ENCODE measurements at places on chromosomes 1 and 21.
A peak's percentile ranks its signal among the peaks of the same experiment; 100 is the strongest.

GRCh38 chr1:180982422-180982821 lies 40.2 kb downstream of the STX6 start:
- DNase-seq: no peak

DNA sequence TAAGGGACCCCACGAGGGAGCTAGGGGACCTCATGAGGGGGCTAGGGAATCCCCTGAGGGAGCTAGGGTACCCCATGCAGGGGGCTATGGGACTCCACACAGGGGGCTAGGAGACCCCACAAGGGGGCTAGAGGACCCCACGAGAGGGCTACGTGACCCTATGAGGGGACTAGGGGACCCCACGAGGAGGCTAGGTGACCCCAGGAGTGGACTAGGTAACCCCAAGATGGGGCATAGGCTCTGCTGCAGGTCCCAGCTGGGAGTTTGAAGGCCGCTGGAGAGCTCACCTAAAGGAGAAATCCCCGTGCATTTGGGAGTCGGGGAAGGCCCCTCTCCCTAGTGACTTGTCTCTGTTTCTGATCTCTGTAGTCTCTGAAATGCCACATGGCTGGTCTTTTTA lies 50.0 kb upstream of the DMRTB1 start:
- no peak for DNase-seq

DNA sequence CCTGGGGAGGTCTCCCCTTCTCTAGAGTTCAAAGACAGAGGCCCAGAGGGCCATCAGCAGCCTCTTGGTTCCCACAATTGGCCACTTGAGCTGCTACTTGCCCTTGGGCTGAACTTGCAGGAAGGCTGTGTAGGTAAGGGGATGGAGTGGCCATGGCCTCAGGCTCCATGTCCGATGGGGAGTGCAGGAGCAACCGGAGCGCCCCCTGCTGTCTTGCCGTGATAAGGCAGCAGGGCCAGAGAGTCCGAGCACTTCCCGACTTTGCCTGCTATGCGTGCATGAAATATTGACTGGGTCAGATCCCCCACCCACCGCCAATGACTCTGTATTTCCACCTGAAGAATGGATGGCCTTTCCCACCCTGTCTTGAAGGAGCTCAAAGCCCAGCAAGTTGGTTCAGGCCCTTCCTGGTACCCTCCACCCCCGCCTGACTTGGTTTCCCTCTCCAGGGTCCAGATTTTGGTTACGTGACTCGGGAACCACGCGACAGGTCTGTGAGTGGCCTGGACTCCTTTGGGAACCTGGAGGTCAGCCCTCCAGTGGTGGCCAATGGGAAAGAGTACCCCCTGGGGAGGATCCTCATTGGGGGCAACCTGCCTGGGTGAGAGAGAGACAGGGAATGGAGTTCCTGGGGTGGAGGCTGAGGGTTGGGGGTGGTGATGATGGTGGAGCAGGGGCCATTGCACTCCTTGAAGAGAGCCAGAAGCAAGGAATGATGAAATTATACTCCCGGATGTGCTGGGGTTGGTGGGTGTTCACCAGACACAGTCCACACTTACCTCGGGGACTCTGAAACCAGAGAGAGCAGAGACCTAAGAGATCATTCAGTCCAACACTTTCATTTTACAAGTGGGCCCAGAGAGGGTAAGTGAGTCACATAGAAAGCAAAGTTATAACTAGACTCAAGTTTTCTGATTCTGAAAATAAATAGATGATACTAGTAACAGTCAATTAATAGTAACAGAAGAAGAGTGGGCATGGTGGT lies 25.6 kb downstream of the PADI3 start:
- no peak for DNase-seq

- DNase-seq: peak; percentile 55
Observed at GRCh38 chr1:228141226-228142044, 1.4 kb downstream of the GUK1 start.

- no peak for DNase-seq
Observed at GRCh38 chr1:67833602-67833940, 304 bp upstream of the GNG12 start.

DNA sequence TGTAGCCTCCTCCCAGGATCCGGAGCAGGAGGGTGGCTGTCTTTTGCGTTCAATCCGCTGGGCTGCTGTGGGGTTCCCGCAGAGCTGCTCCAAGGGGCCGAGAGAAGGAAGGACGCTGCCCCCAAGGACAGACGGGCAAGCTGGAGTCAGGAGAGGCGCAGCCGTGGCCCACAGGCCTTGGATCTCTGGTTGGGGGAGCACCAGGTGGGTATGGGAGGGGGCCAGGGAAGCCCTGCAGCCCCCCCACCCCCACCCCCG lies 15.9 kb upstream of the SKI start:
- no peak for DNase-seq

DNA sequence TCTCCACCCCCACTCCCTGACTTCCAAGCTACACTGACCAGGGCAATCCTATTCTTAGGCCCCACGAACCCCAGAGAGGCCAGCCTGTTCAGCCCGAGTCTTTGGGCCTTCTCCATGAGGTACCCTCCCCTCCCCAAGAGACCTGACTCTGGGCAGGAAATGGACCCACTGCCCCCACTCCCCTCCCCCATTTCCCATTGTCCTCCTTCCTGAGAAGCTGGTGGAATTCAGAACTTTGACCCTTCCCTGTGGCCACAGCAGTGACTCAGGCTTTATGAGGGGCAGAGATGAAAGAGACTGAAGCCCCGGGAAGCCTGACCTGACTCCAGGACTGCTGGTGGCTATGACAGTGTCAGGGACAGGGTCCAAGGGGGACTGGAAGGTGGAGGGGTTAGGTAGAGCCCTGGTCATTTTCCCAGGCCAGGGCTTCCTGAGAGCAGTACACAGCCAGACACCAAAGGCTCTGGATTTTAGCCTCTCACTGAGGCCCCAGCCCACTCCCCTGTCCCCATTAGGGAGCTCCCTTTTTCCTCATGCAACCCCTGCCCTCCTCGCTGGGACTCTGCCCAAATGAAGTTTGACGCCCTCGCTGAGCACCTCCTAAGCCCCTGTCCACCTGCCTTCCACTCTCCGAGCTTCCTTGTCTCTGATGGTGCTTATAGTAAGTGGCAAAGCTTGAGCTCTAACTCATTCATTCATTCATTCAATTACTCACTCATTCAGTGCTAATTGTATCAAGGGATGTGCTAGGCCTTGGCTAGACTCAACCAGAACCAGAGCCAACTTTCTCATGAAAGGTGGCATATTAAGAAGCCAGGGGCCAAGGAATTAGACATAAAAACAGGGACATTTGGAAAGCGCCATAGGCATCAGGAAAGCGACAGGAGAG lies 3.0 kb downstream of the CRYBG2 start:
- no peak for DNase-seq

DNA sequence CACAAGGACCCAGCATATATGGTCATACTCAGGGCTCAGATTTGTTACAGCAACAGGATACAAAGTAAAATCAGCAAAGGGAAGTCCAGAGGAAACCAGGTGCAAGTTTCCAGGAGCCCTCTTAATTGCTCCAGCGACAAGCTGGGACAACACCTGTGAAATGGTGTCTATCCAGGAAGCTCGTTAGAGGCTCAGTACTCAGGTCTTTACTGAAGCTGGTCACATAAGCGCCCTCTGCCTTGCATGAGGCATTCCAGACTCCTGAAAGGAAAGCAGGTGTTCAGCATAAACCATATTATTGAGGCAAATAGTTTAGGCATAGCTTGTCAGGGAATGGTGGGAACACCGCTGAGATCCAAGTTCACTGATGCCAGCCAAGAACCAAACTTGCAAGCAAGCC lies 231.0 kb downstream of the SLC35F3 start:
- no peak for DNase-seq

Data from CD4-positive, alpha-beta T cell (primary cell).